ENCODE measurements at places on chromosomes 4 and X.

DNA sequence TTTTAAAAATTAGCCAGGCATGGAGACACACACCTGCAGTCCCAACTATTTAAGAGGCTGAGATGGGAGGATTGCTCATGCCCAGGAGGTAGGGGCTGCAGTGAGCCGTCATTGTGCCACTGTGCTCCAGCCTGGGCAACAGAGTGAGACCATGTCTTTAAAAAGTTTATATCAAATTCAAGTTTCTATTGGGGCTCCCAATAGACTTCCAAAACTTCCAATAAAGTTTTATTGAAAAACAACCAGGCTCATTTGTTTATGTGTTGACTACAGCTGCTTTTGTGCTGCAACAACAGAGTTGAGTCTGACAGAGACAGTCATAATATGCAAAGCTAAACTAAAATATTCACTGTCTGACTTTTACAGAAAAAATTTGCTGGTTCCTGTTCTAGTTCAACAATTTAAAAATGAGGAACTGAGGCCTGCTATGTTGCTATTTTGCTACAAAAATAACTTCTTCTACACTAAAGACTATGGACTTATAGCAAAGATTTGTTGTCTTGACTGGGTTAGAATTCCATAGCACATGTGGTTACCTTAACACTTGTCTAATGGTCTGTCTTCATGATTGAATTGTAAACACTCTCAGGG is 63.3 kb upstream of the RELL1 start:
- DNase-seq: no peak

- DNase-seq: no peak
Measured at GRCh38 chrX:149453906-149454822, 50.9 kb downstream of the IDS start.

DNA sequence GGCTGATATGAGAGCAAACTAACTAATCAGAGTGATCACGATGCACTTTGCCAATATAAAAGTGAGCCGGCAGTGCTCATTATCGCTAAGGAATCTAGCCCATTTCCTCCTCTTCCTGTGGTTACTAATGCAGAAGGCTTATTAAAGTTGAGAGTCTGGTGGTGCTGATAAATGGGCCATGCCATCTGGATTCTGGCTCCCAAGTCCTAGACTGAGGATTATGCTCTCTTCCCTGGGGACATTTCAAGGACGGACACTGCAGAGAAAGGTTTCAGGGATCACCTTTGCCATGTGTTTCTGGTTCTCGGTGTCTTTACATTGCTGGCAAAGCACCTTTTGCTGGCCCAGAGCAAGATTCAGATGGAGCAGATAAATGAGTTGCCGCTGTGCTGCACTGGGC is 85.3 kb downstream of the RTL5 start:
- DNase-seq: no peak

DNA sequence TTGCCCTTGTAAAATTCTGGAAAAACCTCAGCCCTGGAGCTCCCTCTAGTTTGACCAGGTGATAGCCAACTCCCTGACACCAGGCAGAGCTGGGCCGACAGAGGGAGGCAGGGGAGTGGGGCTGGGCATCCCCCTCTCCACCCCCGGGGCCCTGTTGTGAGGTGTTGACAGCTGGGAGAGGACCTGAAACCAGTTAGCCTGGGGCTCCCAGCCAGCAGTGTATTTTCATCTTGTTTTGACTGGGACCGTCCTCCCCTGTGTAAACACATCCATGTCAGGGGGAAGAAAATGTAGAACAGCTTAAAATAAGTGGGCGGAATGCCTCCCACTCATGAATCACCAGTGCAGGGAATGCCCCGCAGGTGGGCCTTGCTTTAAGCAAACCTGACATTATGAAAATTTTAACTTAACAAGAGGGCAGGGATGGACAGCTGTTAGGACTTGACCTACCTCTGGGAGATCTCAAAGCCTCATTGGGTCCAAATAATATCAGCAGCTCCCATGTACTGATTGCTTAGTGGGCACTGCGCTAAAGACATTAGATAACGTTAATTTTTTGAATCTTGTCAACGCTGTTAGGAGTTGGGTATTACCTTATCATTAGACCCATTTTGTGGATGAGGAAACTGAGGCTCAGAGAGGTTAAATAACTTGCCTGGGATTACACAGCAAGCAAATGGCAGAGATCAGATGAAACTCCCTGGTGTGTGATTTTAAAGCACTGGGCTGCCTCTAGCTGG is 45.9 kb downstream of the TSC22D3 start:
- no peak for DNase-seq

DNA sequence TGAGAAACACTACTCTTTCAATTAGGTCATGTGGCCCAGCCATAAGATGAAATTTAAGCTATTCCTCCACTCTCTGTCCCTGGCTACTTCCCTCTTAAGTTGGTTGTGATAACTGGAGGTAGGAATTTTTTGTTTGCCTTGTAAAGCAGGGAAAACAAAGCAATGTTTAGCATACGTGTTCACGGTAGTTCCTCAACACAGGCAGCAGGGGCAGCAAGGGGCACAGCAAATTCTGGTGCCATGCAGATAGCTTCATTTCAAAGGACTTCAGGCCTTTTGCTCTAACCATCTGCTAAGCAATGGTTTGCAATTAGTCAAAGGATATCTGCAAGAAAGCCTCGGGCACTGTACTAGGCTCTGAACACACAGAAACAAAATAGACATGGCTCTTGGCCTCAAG is 330.2 kb downstream of the ZIC3 start:
- DNase-seq: no peak
